ENCODE measurements at places on chromosomes 12 and 14. TPM values are rescaled to one million over a fixed set of nuclear protein-coding genes. Genes with fewer than 3 reads are reported as not detected.

DNA sequence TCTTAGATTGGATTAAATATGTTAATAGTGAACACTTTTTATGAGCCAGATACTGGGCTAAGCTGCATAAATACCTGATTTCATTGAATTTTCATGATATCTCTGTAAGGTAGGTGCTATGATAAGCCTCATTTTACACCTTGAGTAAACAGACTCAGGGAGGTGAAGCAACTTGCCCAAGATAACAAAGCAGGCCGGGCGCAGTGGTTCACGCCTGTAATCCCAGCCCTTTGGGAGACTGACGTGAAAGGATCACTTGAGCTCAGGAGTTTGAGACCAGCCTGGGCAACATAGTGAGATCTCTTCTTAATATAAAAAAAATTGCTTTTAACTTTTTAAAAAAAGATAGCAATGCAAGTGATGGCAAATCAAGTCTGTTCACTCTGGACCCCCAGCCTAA is 1.4 kb downstream of the GNB3 start:
- DNase-seq, result no peak

DNA sequence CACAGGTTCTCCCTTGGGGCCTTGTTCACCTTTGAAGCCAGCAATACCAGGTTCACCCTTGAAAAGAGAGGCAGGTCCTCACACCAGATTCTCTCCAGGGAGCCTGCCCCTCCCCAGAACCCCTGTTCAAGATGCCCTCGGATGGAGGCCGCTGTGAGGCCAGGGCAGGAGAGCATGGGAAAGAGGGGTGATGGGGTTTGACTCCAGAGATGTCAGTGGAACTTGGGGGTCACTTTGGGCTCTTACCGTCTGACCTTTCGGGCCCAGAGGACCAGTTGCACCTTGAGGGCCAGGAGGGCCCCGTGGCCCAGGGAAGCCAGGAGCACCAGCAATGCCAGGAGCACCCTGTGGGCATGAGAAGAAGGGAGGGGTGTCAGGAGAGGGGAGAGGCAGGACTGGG is 17.4 kb downstream of the COL2A1 start:
- peak; percentile 20 for DNase-seq

The MMP17 gene
- total RNA-seq, result 4.7 TPM

The POTEG gene
- total RNA-seq, result not detected

The LRRC43 gene
- not detected for total RNA-seq

DNA sequence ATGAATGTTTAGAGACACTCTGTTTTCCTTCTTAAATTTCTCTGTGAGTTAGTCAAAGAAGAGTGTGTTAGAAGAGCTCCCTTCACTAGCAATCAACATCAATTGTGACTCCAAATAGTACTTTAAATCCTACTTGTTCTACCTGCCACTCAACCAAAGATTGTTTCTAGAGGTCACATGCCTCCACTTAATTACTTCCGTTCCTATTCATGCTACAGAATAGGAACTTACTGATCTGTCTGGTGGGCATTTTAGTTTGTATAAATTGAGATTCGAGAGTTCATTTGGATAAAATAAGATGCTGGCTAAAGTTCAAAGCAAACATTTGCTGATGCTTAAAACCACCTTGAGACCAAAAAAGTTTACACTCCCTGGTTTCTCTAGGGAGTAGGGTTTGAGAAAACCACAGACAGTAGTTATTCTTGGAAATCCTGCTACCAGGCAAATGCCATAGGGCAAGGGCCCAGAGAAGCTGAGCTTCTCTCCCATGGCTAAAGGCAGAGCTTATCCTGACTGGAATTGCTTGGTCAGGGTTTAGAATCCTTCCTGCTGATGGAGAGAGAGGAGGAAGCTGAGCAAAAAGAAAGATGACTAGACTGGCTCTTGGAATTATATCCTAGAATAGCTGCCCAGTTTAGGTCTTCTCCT is 389.6 kb upstream of the ATP2B1 start:
- no peak for DNase-seq

DNA sequence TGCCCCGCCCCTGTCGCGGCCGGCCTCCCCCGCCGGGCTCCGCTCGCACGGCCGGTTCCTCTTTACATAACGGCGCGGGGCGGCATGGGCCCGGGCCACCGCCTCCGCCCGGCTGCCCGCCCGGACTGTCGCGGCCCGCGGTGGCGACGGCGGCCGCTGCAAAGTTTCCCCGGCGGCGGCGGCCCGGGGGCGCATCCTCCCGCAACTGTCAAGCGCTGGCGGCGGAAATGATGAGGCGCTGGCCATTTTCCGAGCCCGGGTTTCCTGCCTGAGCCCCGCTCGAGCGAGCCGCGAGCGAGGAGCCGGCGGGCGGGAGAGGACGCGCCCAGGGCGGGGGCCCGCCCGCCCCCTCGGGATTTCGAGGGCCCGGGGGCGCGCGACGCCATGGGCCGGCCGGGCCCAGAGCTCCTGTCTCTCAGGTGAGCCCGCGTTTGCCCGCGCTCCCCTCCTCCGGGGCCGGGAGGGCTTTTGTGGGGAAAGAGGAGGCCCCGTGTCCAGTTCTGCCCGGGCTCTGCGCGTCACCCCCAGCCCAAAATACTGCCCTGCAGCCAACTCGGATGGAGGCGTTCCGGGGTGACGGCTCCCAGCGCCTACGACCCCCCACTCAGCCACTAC is at the start of gene SH2B3:
Gene SH2B3 (plus strand): TSS at position 65 of the 615 bp plus-strand sequence. CDS start 12,223 bp downstream, outside the sequence.
- DNase-seq, result peak; percentile 87

- DNase-seq, result no peak
Measured at GRCh38 chr14:69796797-69797500, at the start of gene SLC10A1. Gene SLC10A1, minus strand, starts transcription at chr14:69797241. Its CDS starts 86 bp downstream, at chr14:69797155.

DNA sequence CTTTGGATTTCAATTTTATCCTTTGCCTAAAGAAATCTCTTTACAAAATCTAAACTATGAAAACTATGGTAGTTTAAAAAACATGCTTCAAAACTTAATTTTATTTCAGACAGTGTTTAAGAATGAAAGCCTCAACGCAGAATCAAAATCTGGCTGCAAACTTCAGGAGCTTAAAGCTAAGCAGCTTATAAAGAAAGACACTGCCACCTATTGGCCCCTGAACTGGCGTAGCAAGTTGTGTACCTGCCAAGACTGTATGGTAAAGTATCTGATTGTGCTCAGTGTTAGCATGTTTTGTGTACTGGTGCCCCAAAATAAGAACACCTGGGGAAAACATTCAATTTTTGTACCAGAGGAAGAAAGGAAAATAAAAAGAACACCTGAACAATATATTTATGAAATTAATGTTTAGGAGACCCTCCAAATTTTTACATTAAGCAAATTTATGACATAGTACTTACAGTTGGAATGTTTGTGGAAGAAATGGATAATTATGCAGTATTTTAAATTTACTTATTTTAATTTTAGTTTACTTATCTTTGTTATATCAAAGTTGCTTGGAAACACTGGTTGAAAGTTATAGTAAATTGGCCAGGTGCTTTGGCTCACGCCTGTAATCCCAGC is 12.2 kb downstream of the UBR7 start:
- DNase-seq, result no peak

GRCh38 chr14:91753501-91754128 is 21.7 kb upstream of the CATSPERB start:
- no peak for DNase-seq

- DNase-seq, result no peak
Measured at GRCh38 chr12:104505095-104505818, 48.5 kb downstream of the CHST11 start.

DNA sequence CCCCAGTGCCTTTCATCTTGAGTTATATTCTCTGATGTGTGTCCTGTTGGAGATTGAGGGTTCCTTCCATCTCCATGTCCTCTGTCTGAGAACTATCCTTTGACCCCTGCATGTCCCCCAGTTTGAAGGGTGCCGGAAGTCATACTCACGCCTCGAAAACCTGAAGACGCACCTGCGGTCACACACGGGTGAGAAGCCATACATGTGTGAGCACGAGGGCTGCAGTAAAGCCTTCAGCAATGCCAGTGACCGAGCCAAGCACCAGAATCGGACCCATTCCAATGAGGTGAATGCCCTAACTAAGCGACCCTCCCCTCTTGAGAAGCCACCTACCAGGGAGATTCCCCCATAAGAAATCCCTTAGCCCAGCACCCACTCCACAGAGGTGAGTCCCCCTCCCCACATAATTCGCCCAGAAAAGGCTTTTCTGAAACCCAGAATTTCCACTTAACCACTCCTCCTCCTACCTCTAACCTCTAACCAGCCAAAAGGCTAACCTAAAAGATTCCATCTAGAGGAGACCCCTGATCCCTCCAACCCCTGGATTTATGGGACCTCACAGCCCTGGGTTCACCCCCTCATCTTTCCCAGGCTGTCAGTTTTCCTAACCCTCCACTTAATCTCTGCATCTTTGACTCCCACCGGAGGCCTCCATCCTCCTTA is 7.8 kb downstream of the GLI1 start:
- no peak for DNase-seq

The TBC1D30 gene
- total RNA-seq, result 3.0 TPM

The FOXA1 gene
- total RNA-seq, result 4.8 TPM

The PLEKHD1 gene
- total RNA-seq, result 1.2 TPM

The RNASE7 gene
- 44.4 TPM for total RNA-seq

GRCh38 chr12:113104953-113105510 is 30.5 kb downstream of the RASAL1 start:
- no peak for DNase-seq

GRCh38 chr14:33951183-33951840 is 438 bp upstream of the EGLN3 start:
- no peak for DNase-seq

DNA sequence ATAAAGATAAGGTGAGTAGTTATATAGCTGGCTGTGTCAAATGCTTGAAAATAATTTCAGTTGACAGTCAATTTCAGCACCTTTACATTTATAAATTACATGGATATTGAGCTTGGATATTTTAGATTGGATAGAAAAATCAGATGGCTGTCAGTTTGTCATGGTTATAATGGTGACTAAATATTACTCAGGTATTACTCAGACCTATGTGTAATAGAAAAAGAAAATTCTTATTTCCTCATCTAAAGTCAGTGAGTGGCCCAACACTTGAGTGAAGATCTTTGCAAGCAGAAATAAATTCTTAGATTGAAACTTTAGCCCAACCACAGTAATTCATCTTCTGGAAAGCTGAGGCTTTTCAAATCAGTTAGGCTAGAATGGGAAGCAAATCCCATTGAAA is 354.4 kb downstream of the NAV3 start:
- no peak for DNase-seq

GRCh38 chr12:18476861-18477260 is 215.5 kb downstream of the PIK3C2G start:
- no peak for DNase-seq

DNA sequence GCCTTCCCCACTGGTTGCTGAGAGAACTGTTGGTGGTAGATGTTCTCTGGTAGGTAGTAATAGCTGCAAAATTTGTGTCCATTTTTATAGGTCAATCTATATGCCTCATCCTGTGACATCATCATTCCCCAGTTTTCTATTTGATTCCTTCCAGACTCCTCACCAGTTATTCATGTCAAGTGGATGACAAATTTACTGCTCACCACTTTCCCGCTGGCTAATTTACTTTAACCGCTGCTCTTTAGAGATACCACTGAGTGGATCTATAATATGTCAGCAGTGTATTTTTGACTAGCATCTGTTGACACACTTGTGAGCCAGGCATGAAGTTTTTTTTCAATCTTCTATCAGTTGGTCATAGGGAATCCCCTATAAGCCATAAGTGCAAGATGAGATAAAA is 24.6 kb downstream of the GPR65 start:
- DNase-seq, result no peak

- DNase-seq, result no peak
Measured at GRCh38 chr12:115383668-115384067, 699.7 kb upstream of the TBX3 start.

The PIANP gene
- total RNA-seq, result not detected

- no peak for DNase-seq
Measured at GRCh38 chr12:16844875-16845274, 238.9 kb upstream of the LMO3 start.

DNA sequence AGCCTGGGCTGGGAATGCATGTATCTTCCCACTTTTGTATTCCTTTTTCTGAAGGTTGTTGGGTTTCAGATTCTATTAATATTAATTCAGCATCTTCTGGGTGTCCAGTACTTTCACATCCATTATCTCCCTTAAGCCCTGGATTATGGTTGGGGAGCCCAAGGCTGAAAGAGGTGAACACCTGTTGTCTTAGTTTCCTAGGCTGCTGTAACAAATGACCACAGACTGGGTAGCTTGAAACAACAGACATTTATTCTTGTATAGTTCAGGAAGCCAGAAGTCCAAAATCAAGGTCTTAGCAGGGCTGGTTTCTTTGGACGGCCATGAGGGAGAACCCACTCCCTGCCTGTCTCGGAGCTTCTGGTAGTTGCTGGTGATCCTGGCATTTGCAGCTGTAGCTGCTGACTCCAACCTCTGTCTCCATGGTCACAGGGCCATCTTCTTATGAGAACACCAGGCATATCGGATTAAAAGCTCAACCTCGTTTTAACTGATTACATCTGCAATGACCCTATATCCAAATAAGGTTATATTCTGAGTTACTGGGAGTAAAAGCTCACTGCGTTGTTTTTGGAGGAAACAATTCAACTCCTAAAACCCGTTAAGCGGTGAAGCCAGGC is 68.2 kb upstream of the CLMN start:
- peak; percentile 24 for DNase-seq

The SSTR1 gene
- not detected for total RNA-seq

GRCh38 chr12:58601529-58601928 is 318.8 kb downstream of the LRIG3 start:
- DNase-seq, result no peak

The DNAH10 gene
- total RNA-seq, result 0.13 TPM

The TMEM52B gene
- total RNA-seq, result 0.16 TPM

The PTHLH gene
- total RNA-seq, result not detected

The AKAP3 gene
- total RNA-seq, result 1.9 TPM

The FOXG1 gene
- total RNA-seq, result not detected

The PTCSC3 gene
- total RNA-seq, result not detected

- peak; percentile 25 for DNase-seq
Measured at GRCh38 chr12:49907352-49907751, 3.7 kb upstream of the FAIM2 start.

The RNASE1 gene
- total RNA-seq, result 40.5 TPM

GRCh38 chr12:78767264-78767981 is 97.2 kb upstream of the SYT1 start:
- DNase-seq, result no peak

- no peak for DNase-seq
Measured at GRCh38 chr12:5467931-5468330, 36.0 kb downstream of the NTF3 start.

The CLEC14A gene
- total RNA-seq, result 8.8 TPM

DNA sequence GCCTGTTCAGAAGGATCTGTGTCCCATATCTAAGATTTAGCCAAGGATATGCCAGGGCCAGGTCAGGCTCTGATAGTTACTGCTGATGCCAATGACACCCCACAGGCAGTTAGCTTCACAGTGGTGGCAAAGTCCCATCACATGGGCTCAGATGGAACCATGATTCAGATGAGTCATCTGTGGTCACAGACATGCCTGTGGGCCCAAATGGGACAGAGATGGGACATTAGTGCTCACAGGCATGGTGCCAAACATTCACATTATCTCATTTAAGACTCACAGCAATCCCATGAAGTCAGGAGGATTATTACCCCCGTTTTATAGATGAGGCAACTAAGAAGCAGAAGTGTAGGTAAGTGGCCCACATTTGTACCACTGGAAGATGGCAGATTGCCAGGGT is 207.8 kb downstream of the DPF3 start:
- no peak for DNase-seq

- DNase-seq, result no peak
Measured at GRCh38 chr12:121366063-121366459, 13.8 kb upstream of the ANAPC5 start.

Measured in suprapubic skin (tissue), 4 donors.